ENCODE measurements at places on chromosomes 5 and 9.

DNA sequence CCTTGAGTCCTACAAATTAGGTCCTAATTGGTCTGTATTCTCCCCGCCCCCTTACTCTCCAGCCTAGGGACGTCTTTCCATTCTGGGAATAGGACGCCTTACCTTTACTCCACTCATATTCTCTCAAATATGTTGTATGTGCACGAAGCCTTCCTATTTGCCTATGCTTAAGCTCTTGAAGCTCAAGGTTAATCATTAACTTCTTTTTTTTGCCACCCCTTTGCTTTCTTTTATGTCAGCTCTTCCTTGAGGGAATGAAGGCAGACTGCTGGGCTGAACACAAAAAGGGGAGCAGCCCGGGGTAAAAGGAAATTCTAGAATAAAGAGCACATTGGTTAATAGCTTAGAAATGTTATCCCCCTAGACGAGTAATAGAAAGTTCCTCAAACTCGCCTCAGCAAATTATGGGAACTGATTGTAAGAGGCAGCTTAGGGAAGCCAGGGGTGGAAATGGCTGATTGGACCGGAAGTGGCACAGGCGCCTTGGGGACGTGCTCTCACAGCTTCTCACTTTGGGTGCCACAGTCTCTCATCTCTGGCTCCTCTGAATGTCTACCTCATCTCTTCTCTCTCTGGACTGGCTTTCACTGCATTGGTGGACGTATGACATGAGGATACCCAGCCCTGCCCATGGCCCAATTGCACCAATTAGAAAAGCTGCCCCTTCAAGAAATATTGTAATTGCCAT lies 122.3 kb upstream of the IL12B start:
- DNase-seq: no peak

DNA sequence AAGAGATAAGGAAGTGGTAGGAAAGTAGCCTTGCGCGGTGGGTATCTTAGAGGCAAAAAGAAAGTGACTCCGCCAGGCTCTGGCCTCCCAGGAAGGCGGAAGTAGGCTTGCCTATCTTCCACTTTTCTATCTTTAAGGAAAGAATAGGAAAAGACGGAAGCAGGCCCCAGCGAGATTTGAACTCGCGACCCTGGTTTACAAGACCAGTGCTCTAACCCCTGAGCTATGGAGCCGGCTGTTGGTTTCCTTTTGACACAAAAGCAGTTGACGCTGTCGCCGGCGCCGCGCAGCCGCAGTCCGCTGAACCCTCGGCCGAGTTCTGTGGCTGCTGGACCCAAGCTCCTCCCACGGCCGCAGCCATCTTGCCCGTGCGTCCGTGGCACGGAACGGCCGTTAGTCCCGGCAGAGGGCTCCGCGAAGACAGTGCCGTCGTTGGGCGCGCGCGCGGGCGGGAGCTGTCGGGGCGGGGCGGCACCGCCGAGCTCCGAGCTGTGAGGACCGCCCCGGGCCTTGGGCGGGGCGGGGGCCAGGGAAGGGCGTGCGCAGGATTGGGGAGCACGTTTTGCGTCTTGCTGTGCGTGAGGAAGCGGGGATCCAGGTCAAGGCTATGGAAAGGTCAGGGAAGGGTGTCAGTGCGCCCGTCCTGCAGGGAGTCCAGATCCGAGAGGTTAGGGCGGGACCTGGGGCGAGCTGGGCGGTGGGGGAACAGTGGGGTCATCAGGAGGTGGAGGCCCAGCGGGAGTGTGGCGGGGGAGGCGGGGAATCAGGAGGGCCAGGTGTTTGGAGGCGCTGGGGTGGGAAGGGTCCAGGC lies 13.3 kb downstream of the TRIM7 start:
- peak; percentile 97 for DNase-seq

DNA sequence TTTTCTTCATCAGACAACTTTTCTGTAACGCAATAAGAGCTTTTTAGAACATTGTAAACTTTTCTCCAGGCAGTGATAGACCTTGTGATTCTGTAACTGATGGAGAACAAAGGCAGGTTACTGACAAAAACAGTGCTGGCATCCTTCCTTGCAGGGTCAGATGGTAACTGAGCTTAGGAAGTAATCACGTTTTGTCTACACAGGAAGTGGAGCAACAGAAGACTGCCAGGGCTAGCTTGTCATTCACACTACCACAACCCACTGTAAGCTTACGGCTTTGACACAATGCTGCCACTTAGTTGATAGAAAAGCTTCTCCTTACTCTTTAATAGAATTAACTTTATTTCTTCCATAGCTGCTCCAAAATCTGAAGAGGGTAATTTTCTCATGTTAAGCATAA lies 46.8 kb downstream of the FBN2 start:
- no peak for DNase-seq

DNA sequence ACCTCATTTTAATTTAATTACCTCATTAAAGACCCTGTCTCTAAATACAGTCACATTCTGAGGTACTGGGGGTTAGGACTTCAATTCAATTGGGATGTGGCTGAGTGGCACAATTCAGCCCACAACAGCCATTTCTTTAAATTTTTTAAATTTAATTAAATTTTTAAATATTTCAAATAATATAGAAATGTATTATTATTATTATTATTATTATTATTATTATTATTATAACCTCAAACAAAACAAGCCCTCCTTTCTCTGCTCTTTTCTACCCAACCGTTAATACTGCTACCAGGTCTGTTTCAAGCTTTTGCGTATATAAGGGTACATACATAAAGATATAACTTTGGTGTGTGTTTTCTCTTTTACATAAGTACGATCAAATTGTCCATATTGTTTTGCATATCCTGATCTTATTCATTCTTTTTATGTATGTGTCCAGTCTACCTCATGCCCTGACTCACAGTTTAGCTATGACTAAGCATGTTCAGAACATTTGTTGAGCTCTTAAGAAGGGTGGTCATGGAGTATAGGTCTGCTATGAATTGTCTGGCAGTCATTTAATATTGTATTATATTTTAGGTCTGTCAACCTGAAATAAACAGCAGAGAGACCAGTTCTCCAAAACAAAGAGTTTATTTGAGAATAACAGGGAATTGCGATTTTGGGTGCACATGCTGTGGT lies 16.1 kb upstream of the RAB14 start:
- DNase-seq: no peak

- DNase-seq: no peak
Measured at GRCh38 chr9:37839496-37840461, 39.2 kb downstream of the DCAF10 start.

- DNase-seq: no peak
Measured at GRCh38 chr5:2374703-2375102, 376.8 kb downstream of the IRX2 start.

DNA sequence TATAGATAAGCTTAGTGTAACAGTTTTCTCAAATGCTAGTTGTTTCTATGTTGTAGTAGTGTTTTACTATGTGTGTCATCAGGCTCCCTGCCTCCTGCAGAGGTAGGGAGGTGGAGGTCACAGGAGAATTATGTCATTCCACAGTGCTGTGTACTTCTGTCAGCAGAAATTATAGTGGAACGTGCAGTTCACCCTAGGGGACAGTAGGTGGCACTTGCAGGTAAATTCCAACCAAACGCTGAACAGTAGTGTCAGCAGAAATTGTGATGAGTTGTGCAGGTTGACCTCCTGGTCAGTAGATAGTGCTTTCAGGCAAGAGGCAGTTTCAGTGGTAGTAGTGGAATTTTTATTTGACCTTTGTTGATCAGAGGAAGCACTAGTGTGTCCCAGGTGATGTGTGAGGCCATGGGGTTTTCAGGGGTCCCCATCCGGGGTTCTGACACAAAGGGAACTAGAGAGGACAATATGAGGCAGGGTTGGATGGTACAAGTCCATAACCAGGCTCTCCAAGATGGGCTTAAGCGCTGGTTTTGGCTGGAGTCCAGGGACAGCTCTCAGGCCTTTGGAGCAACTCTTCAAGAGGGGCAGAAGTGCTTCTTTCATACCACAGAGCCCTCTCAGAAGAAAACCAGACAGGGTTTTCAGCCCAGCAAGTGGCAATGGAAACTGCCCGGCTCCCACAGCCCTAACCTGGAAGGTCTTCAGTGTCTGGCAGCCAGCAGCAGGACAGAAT lies 402.9 kb downstream of the CYLC2 start:
- DNase-seq: no peak

DNA sequence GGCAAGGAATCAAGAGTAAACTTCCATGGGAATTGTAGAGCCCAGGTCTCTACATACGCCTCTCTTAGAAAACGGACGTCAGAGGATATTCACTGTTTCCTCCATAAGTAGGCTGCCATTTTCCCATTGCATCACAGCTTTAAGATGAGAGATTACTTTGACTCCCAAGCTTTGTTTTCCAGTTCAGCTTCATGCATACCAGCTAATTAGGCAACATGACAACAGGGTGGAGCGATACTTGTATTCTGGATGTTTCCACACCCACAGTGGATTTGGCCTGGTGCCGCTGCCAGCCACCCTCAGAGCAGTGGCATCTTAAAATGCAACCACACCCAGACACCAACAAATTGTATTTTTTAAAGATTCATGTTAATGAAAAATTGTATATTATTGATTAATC lies 20.9 kb upstream of the SPINK5 start:
- no peak for DNase-seq

DNA sequence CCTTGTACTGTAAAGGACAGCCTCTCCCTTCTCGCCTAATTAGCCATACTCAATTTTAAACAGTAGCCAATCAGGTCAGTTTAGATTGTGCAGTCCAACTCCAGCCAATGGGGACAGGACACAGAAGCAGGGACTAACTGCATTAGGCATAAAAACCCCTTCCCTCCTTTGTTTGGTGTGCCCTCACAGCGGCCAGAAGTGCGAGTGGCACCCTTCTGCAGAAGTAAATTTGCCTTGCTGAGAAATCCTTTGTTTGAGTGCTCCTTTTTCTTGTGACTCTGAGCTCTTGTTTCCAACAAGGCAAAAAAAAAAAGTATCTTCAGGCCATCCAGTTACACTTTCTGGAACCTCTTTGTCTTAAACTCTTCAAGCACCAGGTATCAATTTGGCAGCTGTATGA lies 97.4 kb downstream of the FAM114A2 start:
- no peak for DNase-seq

- DNase-seq: no peak
Measured at GRCh38 chr5:7418276-7418675, 22.3 kb downstream of the ADCY2 start.

- DNase-seq: no peak
Measured at GRCh38 chr5:173234129-173234790, 746 bp downstream of the NKX2-5 start.

- DNase-seq: no peak
Measured at GRCh38 chr5:67989456-67989855, 226.1 kb upstream of the PIK3R1 start.

- DNase-seq: no peak
Measured at GRCh38 chr5:2029206-2029605, 146.5 kb upstream of the IRX4 start.

- DNase-seq: no peak
Measured at GRCh38 chr5:173961418-173961817, 27.6 kb upstream of the C5orf47 start.

DNA sequence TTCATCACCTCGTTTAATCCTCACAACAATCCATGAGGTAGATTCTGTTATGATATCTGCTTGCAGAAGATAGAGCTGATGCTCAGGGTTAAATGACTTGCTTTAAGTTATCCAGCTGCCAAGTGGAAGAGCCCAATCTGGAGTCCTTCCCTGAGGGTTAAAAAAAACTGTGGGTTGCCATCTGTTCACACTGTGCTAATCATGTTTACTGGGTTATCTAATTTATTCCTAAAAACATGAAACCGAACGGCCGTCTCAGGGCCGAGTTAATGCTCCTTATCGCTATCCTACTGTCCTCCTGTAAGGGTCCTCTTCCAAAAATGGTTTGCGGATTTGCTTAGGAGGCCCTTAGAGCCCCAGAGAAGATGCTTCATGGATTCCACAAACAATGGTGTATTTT lies 153.3 kb downstream of the YIPF5 start:
- DNase-seq: no peak

DNA sequence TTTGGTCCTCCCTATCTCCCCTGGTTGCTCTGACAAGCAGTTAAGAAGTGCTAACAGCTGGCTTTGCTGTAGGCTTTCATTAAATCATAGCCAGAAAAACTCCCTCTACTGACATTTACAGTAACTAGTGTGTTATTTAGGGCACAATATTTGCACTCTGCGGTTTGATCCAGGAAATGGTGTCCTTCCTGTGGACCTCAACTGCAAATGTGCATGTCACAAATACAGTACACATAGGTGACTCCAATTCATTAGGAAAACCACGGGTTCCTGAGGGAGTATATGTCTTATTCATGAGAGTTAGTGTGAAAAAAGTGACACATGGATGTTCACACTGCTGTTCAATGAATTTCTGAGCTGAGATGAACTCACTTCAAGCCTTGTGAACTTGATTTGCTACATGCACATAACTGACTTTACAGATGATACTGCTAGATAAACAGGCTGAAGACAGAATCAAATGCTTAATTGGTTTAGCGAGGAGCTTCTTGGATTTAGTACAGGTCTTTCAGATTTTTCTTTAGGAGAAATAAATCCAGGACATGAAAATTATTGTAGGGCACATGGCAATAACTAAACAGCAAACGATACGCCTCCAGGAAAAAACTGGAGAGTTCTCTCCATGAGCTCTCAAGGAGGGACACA lies 281.5 kb downstream of the EFNA5 start:
- no peak for DNase-seq

GRCh38 chr9:124894035-124894740 lies 32.3 kb downstream of the ARPC5L start:
- DNase-seq: no peak

- DNase-seq: no peak
Measured at GRCh38 chr5:16867577-16867953, 68.5 kb downstream of the MYO10 start.

DNA sequence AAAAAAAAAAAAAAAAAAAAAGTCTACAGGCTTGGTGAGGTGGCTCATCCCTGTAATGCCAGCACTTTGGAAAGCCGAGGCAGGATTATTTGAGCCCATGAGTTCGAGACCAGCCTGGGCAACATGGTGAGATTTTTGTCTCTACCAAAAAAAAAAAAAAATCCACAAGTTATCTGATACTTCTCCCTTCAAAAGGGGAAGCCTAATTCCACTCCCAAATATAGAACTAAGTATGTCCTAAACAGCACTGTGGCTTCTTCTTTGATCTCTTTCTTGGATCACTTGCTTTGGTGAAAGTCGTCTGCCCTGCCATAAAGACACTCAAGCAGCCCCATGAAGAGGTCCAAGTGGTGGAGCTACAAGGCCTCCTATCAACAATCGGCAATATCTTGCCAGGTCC lies 18.8 kb upstream of the STING1 start:
- DNase-seq: no peak

GRCh38 chr9:95605816-95606488 lies 89.2 kb upstream of the PTCH1 start:
- DNase-seq: no peak

GRCh38 chr5:149541893-149542292 lies 9.3 kb downstream of the CSNK1A1 start:
- no peak for DNase-seq

DNA sequence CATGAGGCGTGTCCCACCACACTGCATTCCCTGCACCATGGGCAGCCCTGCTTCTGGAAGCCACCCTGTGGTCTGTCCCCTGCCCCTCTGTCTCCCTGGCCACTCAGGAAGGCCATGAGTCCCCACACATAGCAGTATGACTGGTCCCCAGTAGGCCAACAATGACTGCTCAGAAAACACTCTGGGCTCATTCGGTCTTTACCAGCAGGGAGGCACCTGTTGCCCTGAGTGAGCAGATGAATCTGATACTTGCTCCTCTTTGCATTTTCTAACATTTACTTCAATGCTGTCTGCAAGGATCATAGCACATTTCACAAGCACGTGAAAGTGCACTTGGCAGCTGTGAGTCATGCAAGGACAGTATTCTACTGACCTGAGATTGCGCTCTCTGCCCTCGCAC lies 365.4 kb upstream of the IRX1 start:
- DNase-seq: no peak

- no peak for DNase-seq
Measured at GRCh38 chr9:13992138-13993088, 321.5 kb downstream of the NFIB start.

GRCh38 chr5:172178991-172179989 lies 8.7 kb downstream of the STK10 start:
- no peak for DNase-seq

Data from stimulated activated CD8-positive, alpha-beta memory T cell treated with anti-CD3 and anti-CD28 coated beads, Interleukin-7, amount 100 ng/mL, for 1 hour (primary cell).